ENCODE measurements at places on chromosomes 13 and 19.

DNA sequence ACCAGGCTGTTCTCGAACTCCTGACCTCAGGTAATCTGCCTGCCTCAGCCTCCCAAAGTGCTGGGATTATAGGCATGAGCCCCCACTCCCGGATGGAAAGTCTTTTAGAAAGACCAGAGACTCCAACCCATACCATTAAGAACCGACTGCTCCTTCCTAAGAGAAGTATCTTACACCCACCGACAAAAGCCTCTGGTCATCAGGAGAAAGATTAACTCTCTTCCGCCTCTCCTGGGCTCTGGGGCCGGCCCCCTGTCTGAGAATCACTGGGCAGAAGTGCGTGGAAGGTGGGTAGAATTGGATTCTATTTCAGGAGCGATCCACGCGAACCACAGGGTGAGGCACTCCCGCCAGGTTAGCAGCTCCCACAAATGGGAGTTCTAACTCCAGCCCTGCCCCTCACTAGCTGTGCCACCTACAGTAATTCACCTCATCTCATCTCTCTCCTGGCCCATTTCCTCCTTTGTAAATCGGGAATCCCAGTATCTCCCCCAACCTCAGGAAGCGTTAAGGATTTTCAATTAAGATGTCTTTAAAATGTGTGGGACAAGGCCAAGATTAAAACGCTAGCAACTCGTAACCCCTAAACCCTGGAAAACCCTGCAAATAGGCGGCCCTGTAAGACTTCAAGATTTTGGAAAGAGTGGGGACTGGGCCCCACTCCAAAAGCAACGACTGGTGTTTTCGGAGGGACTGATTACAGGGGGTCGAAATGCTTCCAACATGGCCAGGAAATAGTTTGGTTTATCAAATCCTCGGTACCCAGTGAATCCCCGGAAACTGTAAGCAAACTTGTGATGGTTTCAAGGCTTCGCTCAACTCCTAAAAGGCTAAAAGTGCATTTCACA, 1.3 kb downstream of the HNRNPL start:
- DNase-seq, result no peak

- no peak for DNase-seq
Measured at GRCh38 chr19:46186717-46187101, 38.7 kb downstream of the IGFL2 start.

DNA sequence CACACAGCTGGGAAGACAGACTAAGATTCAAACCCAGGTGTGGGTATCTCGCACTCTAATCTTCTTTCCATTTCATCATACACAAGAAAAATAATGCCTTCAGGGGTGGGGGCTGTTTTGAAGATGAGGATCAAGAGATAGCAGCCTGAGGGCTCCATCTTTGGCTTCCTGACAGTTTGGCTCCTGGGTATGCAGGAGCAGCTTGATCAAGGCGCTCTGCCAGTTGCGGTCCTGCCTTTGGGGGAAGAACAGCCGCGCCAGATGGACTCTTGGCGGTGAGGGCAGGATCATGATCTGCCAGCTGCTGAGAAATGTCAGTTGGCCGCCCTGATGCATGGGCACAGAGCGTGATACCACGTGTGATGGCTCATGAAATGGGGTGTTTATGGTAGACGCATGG, 119.1 kb downstream of the IER2 start:
- no peak for DNase-seq

GRCh38 chr13:24528816-24529398, 16.3 kb upstream of the PARP4 start:
- no peak for DNase-seq

DNA sequence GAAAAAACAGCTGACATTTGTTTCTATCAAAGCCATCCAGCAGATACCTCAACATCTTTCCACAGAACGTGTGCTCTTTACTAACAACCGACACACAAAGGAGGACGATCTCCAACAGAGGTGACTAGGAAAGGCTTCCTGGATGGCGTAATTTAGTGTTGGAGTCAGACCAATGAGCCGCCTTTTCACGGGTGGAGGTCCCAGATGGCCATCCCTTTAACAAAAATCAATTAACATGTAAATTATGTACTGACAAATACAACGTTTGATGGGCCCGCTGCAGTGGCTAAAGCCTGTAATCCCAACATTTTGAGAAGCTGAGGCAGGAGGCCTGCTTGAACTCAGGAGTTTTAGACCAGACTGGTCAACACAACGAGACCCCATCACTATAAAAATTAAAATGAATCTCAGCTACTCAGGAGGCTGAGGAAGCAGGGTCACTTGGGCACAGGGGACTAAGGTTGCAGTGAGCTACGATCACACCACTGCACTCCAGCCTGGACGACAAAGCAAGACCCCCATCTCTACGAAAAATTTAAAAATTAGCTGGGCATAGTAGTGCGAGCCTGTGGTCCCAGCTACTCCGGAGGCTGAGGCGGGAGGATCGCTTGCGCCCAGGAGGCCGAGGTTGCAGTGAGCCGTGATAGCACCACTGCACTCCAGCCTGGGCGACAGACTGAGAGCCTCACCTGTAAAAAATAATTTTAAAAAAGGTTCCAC, 1.2 kb upstream of the DPY19L3 start:
- DNase-seq, result no peak

- no peak for DNase-seq
Measured at GRCh38 chr19:54415208-54415900, at the start of gene TTYH1. TTYH1 (plus strand) TSS chr19:54415464; CDS start chr19:54415553, 89 bp downstream.

- DNase-seq, result no peak
Measured at GRCh38 chr19:2722541-2723344, 1.6 kb upstream of the DIRAS1 start.

DNA sequence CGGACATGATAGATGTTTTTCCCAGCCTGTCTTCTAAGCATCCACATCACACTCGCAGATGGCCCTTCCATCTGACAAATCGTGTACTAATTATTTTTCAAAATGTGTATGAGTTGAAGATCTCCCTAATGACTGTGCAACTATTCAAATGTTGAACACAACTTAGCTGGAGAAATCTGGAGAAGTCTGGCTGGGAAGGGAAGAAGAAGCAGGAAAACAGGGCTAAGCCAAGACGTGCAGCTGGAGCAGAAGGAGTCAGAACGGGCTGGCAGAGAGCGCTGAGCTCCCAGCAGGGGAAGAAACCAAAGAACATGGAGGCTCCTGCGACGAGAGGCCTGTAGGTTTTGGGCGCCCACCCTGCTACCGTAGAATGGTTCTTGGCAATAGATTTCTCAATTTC, 13.2 kb upstream of the LATS2 start:
- no peak for DNase-seq

GRCh38 chr19:2474232-2475017, 1.5 kb upstream of the GADD45B start:
- no peak for DNase-seq

DNA sequence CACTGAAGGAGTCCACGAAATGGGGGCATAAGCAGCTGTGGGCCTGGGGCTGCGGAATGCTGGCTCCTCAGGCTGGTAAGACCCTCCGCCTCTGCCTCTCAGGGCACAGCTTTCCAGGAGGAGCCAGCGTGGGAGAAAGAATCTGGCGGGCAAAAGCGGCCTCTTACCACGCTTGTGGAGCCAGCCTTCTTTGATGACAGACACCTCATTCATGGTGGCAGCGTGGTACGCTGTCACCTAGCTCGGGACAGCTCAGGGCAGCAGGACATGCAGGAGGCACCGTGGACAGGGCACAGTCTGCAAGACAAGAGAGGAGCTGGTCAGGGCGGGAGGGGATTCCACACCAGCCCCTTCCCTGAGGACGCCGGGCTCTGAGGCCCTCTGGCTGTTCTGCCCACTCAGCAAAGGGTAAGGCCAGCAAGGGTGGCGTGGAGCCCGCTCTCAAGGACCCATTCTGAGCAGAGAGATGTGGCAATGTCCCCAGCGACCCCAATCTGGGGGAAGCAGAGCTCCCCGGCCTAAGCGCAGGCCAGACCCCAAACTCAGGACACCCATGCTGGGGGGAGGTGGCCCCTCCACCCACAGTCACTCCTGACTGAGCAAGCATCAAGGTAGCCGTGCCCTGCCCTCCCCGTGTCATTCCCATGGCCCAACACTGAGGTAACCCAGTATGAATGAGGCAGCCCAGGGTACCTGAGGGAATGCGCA, 19.9 kb downstream of the AKT2 start:
- no peak for DNase-seq

All from left renal pelvis (tissue), 4 donors.